ENCODE measurements at places on chromosomes 2 and 18.

GRCh38 chr2:150586858-150587257 is 99.4 kb upstream of the RND3 start:
- no peak for DNase-seq

- no peak for DNase-seq
Measured at GRCh38 chr18:58495207-58495606, 133.7 kb downstream of the ALPK2 start.

DNA sequence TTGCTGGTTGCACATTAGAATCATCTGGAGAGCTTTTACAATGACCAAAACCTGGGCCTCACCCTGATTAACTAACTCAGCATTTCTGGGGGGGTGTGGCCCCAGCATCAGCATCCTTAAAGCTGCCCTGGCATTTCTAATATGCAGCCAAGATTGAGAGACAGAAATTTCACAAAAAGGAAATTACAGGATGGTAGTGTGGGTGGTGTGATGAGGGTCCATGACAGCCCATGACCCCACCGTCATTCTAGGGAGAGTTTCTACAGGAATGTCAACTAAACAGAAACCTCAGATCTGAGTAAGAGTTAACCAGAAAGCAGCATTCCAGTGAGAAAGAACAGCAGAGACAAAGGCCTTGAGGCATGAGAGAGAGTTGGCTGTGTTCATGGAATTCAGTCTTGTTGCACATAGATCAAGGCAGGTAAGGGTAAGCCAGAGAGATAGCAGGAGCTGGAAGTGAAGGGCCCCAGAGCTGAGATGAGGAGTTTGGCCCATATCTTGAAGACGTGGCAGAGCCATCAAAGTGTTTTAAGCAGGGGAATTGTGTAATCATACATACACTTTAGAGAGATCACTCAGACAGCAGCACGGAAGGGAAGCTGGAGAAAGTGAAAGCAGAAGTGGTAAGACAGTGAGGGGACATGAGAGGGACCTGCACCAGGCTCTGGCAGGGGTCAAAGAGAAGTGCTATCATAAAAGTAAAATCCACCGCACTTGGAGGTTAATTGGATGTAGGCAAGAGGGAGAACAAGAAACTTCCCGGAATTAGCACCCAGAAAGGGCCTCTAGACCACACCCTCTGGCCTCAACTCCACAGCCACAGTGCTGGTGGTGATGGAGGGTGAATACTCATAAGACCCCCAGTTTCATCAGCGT is 7.8 kb upstream of the TRABD2A start:
- DNase-seq = peak; percentile 88

- no peak for DNase-seq
Measured at GRCh38 chr2:24304098-24304497, 56.2 kb downstream of the ITSN2 start.

- peak; percentile 81 for DNase-seq
Measured at GRCh38 chr2:168244318-168244717, 3.1 kb downstream of the STK39 start.

GRCh38 chr18:12993439-12993838 is 2.3 kb downstream of the CEP192 start:
- no peak for DNase-seq

DNA sequence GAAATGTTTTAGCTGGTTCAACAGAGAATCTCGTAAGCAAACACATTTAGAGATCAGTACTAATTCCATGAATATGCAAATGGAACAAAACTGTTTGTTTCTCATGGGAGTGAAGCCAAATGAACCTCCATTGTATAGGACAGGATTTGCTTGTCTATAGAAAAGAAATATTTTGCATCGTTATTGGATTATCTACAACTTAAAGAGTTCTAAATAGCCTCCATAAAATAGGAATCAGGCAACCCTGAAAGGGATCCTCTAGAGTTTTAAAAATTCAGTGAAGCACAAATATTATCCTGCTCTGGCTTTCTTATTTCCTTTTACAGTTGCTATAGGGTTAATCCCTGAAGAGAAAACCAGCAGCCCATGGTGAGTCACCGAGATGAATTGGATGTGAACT is 378.4 kb upstream of the NRXN1 start:
- no peak for DNase-seq

DNA sequence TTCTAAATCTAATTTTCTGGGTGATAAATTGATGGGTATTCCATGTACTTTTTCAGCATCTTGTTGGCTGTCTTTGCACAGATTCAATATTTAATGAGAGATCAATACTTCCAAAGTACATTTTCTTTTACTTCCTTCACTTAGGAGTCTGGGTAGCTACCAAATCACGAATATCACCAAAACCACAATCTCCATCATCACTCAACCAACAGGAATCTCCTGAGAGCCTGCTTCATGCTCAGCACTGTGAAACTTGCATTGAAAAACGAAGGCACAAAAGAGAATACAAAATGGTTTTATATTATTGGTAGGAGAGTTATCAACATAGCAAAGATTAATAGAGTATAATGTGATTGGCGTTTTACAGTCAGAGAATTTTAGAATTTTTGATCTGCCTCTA is 261.5 kb upstream of the DSEL start:
- no peak for DNase-seq

DNA sequence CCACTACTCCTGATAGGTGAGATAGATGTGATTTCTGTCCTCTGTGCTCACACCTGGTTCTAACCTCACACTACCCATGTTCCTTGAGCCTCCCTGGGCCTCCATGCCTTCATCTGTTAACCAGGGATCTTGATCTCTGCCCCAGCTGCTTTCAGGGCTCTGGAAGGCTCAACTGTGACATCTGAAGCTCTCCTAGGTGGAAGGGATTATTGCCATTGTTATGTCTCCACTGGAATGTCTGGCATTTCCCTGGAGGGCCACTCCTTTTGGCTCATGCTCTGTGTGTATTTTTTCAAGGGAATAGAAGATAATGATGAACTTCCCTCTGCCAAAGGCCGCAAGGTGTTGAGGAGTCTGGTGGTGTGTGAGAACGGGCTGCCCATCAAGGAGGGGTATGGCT is 41.2 kb downstream of the PCARE start:
- DNase-seq = no peak

- peak; percentile 17 for DNase-seq
Measured at GRCh38 chr2:29293830-29294438, 178.7 kb downstream of the CLIP4 start.

DNA sequence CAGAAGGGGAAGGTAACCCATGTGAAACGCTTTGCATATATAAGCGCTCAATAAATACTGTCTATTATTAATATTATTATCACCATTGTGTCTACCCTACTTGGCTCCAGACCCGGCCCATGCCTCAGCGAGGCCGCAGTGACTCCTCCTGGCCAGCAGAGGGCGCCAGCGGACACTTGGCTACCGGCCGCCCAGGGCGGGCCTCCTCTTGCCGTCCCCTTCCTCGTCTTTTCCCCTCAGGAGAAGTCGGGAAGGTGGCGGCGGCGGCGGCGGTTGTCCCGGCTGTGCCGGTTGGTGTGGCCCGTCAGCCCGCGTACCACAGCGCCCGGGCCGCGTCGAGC is at the start of gene AGFG1:
Gene AGFG1, plus strand, starts transcription at position 233 of the 341 bp plus-strand sequence. CDS start 266 bp downstream, outside the sequence.
- peak; percentile 79 for DNase-seq

- DNase-seq = no peak
Measured at GRCh38 chr2:186980117-186980442, 131.1 kb upstream of the ZSWIM2 start.

DNA sequence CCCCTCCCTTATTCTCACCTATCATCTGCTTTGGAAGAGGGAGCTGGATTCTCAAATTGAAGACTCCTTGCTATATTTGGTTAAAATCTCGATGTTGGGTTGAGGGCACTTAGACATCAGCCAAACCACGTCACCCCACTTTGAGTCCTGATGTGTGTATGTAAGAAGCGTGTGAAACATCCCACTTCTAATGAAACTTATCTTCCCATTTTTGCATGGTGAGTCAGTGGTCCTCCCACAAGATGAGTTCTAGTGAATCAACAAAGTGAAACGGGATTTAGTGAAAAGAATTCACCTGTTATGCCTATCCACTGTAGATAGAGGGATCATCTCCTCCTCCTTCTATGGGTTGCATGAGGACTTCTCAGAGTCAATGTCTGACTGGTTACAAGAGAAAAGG is 51.4 kb upstream of the SPRED2 start:
- DNase-seq = no peak

GRCh38 chr18:23951206-23951605 is 63.3 kb upstream of the TTC39C start:
- DNase-seq = no peak

GRCh38 chr2:62474176-62474575 is 31.8 kb downstream of the TMEM17 start:
- no peak for DNase-seq

DNA sequence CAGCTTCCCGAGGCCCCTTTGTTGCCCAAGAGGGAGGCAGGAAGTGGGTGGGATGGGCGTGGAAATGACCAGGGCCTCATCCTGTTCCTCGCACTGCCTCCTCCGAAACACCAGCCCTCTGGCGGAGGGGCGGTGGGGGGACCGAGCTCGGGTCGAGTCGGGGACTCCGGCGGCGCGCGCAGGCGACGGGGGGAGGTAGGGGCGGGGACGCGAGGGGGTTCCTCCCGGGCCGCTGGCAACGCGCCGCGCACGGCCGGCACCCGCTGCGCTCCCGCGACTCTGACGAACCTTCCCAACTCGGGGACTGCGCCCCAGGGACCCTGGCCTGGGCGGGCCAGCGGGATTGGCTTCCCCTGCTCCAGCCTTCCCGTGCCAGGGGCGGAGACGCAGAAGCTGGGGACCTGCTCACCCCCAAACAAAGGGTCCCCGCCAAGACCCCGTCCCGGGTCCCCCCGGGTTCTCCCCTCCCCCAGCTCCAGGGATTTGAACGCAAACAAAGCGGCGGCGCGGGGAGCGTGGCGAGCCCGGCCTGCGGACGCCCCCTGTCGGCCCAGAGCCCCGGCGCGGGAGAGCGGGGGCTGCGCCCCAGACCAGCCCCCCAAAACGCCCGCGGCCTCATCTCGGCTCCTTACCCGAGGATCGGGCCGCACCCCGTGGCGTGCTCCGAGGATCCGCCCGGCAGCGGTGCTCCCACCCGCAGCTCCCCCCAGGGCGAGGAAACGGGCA is 1.2 kb downstream of the SEMA4C start:
- DNase-seq = no peak

- no peak for DNase-seq
Measured at GRCh38 chr2:201261471-201261870, 1.1 kb downstream of the CASP8 start.

DNA sequence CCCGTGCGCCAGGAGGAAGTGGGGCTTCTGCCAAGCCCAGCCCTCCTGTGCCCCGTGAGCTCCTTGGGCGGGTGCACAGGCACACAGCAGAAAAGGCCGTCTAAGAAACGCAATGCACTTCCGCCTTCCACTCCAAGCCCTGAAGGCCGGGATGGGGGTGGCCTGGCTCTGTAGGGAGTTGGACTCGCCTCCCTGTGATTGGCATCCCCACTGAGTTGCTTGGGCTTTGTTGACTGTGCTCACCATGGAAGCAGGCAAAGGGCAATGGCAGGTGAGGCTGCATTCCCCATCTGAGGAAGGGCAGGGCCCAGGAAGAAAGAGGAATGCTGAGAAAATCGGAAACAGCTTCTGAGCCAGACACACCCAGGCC is 66.8 kb downstream of the CRACDL start:
- no peak for DNase-seq

DNA sequence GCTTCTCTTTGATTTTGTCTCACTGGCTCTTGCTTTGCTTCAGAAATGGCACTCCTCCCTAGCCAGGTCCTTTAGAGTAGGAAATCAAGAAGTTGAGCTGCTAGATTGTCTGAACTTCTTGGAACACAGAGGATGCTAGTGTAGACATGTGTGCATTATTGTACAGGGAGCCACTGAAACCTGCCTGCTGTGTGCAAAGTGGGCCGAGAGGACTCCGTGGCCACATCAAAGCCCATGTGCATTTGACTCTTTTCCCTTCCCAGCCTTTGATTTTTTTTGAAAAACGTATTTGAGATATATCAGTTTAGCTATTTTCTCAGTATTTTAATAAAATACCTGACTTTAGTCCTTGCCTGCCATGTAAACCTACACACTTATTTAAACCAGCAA is 83.1 kb downstream of the TMEM247 start:
- DNase-seq = no peak

- DNase-seq = no peak
Measured at GRCh38 chr2:105919191-105919811, 174.6 kb downstream of the NCK2 start.

DNA sequence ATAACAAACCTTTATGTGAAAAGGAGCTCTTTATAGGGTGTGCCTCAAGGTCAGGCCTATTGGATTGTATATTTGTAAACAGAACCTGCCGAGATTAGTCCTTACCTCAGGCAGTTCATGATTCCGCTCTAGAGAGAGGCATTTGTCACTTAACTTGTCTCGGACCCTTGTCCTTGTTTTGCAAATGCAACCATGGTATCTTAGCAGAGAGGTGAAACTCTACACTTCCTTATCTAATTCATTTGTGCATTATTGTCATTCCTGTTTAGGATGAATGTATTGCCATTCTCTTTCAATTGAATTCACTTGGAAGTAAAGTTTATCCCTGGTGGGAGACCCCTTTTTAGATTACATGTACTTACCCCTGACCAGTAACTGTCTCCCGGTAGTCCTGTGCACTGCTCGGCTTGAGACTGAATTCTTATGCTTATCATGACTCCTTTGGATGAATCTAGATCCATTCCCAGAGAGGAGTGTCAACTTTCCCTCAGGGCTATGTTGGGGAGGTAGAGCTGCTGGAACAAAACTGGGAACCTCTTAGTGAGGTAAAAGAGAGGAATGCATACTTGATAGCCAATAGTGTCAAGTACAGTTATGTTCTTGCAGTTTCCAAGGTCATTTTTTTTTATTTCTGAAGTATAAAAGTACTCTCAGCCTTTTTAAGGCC is 46.6 kb downstream of the SGPP2 start:
- DNase-seq = no peak

- no peak for DNase-seq
Measured at GRCh38 chr2:117055499-117056375, 758.8 kb upstream of the DDX18 start.

- no peak for DNase-seq
Measured at GRCh38 chr2:152445791-152446201, 110.8 kb downstream of the FMNL2 start.

DNA sequence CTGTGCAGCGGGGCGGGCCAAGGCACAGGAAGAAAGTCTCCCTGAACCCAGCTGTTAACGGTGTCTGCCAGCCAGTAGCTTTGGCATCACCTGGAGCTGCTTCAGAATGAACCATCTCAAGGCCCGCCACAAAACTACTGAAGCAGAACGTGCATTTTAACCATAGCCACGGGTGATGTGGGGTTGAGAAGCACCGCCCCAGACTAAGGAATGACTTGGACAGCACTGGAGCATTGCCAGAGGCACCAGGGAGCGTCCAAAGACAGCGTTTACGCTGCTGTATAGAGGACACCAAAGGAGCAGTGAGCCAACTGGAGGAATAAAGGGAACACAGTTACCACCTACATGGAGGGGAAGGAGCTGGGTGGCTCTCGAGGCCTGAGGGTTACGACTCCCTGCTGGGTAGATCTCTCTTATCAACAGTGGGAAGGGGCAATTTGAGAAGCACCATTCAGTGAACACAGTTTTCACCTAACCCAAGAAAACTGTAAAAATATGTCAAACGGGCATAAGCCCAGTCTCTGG is 28.4 kb upstream of the LONRF2 start:
- no peak for DNase-seq

GRCh38 chr2:216379977-216380376 is 7.7 kb upstream of the MARCHF4 start:
- no peak for DNase-seq

GRCh38 chr2:240792629-240793312 is 27.2 kb downstream of the KIF1A start:
- DNase-seq = no peak

GRCh38 chr2:211225784-211226183 is 669.4 kb downstream of the CPS1 start:
- DNase-seq = no peak
